Muscle of back (tissue), 13 donors: ENCODE measurements at places on chromosomes 7 and 10. TPM values are rescaled to one million over a fixed set of nuclear protein-coding genes. Genes with fewer than 3 reads are reported as not detected.

WBP1L gene
- polyA plus RNA-seq = 40.9 TPM

CCDC136 gene
- 15.7 TPM for polyA plus RNA-seq

MIOS gene
- 23.3 TPM for polyA plus RNA-seq

CPA5 gene
- polyA plus RNA-seq = 6.0 TPM

RPA3 gene
- 30.9 TPM for polyA plus RNA-seq

TMEM184A gene
- polyA plus RNA-seq = 0.77 TPM

TRIM24 gene
- polyA plus RNA-seq = 22.1 TPM

HOGA1 gene
- 0.34 TPM for polyA plus RNA-seq

CFAP69 gene
- polyA plus RNA-seq = 2.5 TPM

AGAP5 gene
- 22.6 TPM for polyA plus RNA-seq

SCIN gene
- polyA plus RNA-seq = 0.28 TPM

SLC26A3 gene
- not detected for polyA plus RNA-seq

CCDC146 gene
- 13.0 TPM for polyA plus RNA-seq

SAP25 gene
- 1.6 TPM for polyA plus RNA-seq

NT5C3A gene
- 32.7 TPM for polyA plus RNA-seq

CARD11 gene
- 0.21 TPM for polyA plus RNA-seq

SPDYE16 gene
- 2.7 TPM for polyA plus RNA-seq
